ENCODE measurements at places on chromosomes 1 and 21.

- DNase-seq, result no peak
Observed at GRCh38 chr1:212520299-212520698, 87.6 kb downstream of the NENF start.

GRCh38 chr1:193299038-193299437 lies 112.6 kb upstream of the B3GALT2 start:
- no peak for DNase-seq

GRCh38 chr1:109412551-109412950 lies 13.7 kb downstream of the PSMA5 start:
- no peak for DNase-seq

GRCh38 chr1:113784104-113784779 lies 25.0 kb upstream of the PHTF1 start:
- no peak for DNase-seq

DNA sequence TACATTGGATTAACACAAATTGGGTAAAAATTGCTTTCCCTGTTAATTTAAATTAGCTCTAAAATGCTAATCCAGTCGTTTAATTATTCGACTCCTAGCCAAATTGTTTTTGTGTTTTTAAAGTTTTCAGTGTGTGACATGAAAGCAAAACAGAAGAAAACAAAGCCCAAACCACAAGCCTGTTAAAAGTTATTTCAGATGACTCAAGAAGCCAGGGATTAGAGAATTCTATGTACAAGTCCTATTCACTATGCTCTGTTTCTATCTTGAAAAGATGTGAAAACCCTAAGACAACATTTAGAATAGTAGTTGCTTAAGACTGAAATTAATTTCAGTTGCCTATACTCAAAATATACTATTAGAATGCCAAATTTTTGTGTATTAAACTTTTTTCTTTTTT lies 294.8 kb upstream of the ADAMTS5 start:
- no peak for DNase-seq

- no peak for DNase-seq
Observed at GRCh38 chr1:60488847-60489246, 415.3 kb upstream of the C1orf87 start.

DNA sequence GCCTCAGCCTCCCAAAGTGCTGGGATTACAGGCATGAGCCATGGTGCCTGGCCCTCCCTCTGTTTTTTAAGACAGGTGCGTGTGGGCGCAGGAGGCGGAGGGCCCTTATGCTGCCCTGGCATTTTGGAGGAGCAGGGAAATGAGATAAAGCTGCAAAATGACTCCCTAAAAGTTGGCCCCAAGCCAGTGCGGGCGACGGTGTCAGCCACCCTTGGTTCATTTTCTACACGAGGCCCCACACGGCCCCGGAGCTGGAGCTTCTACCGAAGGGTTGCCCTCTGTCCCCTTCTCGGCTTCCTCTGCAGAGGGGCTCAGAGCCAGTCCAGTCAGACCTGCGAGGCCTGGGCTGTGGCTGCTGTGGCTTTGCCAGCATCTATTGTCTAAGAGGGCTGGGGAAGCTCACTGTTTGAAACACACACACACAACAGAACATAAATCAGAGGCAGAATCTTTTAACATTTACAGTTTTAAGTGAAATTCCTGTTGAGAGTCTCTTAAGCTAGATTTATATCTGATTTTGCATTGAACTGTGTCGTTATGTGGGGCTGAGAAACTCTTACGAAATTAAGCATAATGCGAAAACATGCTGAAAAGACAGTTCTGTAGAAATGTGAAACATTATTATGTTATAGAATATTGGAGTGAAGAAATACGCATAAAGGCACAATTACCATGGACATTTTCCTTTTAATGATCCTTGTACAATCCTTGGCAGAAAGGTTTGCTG lies 255.9 kb downstream of the CAMTA1 start:
- DNase-seq, result no peak

Data from stimulated activated CD4-positive, alpha-beta T cell treated with anti-CD3 and anti-CD28 coated beads, Interleukin-2, amount 100 ng/mL, for 48 hours (primary cell).